ENCODE measurements at places on chromosomes 6 and 20. TPM values are rescaled to one million over a fixed set of nuclear protein-coding genes. Genes with fewer than 3 reads are reported as not detected.

DNA sequence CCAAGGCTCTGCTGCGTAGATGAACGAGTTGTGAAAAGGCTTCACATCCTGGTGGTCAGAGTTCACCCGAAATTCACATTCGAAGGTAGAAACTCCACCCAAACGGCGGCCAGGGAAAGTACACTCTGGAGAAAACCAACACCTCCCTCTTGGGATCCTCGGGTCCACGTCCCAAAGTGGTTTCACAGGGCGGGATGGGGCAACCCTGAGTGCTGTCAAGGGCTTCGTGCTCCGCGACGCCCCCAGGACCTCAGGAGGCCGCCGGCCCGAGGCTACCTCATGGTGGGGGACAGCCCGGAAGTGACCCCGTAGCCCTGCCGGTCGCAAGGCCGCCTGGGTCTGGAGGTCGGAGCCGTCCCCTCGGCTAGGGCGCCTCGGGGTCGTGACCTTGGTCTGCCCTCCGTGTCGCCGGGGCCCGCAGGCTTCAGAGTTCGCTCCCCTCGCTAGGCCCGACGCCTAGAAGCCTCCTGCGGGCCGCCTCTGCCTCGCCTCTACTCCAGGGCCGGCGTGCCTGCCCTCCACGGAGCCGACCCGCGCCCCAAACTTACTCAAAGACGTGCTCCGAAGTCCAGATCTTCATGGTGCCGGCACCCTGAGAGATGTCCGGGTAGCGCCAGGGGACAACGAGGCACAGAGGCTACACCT is at the start of gene PRELID3B:
Gene PRELID3B, minus strand, starts transcription at position 636 of the 645 bp plus-strand sequence. Its CDS starts 56 bp downstream, at position 580.
- no peak for DNase-seq

The GJA10 gene
- total RNA-seq = not detected

The BEND3 gene
- total RNA-seq = 2.8 TPM

DNA sequence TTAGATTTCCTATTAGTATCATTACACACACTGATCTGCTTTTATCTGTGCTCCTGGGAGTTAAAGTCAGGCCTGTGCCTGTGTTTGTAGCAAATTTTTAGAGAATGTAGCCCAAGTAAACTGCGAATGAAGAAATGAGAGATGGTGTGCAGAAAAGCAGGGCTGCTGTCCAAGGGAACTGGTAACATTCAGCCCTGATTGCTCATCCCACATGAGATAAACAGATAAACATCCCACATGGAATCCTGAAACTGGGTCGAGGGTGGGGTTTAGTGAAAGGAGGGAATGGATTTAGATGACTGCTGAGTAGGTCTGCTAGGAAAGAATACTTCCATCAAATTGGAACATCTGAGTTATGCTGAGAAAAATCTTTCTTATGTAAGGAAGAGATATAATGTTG is 69.1 kb downstream of the GRIK2 start:
- no peak for DNase-seq

- no peak for DNase-seq
These were observed 52.1 kb downstream of the SNX5 start for GRCh38 chr20:17916433-17916891.

DNA sequence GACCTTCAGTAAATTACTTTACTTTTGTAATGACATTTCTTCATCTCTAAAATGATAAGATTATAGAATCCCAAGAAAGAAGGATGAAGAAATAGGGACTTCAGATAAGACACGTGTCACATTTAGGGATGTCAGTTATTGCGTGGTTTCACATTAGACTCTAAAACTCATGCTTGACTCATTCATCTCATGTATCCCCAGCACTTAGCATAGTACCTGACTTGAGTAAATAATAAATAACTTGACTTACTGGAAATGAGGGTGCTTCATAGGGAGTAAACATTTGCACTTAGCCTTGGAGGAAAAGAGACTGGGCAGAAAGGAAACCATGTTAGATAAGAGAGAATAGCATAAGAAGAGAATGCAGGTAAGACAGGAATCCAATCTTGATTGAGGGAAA is 37.2 kb downstream of the VTA1 start:
- no peak for DNase-seq

The BFSP1 gene
- total RNA-seq = 0.97 TPM

The VSX1 gene
- total RNA-seq = not detected

DNA sequence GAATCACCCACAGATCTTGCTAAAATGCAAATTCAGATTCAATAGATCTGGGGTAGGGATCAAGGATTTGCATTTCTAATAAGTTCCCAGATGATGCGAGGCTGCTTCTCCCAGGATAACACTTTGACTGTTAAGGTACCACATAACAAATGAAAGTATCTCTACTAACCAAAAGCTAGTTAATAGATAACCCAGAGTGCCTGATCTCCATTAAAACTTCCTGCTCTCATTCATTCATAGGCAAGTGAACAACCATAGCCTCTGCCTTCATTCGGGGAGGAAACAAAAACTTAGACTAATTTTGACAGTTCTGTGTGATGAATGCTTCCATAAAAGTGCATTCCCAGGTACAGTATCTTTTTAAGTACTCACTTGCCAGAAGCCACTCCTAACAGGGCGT is 265.6 kb upstream of the BTBD3 start:
- DNase-seq = no peak

DNA sequence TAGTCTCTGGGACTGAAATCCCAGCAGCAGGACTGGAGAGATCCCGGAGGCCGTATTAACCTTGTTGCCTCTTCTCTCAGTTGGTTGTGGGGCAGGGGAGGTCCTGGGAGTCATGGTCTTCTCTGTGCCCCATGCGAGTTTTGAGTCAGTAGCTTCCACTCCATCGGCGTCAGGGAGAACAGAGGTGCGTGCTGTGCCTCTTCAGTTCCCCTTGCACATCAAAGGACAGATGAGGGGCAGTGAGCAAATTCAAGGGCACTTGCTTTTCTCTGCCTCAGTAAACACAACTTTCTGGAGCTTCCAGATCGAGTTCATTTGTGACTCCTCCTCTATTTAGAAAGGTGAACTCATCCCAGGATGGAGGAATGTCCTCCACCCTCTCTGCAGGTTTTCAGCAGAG is 48.6 kb downstream of the MOCS1 start:
- DNase-seq = no peak

- no peak for DNase-seq
These were observed 5.6 kb downstream of the DAAM2 start for GRCh38 chr6:39797751-39798150.

The MEP1A gene
- total RNA-seq = not detected

The BTN1A1 gene
- not detected for total RNA-seq

DNA sequence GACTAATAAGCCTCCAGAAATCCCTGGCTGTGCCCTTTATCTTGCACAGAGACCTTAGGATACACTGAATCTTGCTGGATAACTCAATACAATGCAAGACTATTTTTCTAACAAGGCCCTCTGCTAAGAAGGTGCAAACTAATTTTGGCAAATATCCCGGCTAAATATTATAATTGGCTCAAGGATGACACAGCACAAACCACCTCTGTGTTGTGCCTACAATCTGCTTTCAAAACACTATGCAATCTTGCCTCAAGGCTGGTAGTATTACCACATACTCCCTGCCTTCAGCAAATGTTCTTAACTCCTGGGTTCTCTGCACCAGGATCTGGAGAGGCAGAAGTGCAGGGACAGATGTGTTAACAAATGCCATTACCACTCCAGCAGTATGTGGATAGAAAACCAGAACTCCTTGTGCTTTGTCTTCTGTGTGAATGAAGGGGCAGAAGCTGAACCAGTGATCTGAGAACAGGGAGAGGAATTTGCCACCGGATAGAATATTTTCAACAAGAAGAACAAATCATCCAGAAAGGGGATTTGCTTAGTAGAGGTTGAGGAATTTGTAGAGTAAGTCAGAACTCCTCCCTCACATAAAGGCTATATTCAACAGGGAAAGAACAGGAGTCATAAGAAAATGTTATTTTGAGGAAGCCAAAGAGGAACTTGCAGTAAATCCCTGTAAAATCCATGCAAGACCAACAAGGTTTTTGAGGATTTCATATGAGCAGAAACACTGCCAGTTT is 74.1 kb upstream of the SLC4A11 start:
- no peak for DNase-seq

- no peak for DNase-seq
These were observed 1.0 kb downstream of the PCIF1 start for GRCh38 chr20:45935416-45936046.
